ENCODE measurements at places on chromosomes 12 and 14.

DNA sequence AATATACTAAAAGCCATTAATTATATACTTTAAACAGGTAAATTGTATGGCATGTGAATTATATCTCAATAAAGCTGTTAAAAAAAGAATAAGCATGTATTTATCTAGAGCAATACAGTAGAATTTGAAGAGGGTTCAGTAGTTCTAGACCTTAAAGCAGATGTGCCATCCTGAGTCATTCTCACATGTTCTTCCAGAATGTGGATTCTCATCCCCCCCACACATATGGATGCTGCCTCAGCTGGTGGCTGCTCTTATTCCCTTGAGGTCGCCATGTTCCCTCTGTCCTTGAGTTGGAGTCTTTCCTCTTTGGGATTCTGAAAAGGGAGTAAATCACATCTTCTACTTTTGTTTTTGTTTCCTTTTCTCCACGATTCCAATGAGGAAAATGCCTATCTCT is 321.3 kb downstream of the AEBP2 start:
- no peak for DNase-seq

GRCh38 chr12:120119271-120119973 is 2.9 kb upstream of the RAB35 start:
- no peak for DNase-seq

DNA sequence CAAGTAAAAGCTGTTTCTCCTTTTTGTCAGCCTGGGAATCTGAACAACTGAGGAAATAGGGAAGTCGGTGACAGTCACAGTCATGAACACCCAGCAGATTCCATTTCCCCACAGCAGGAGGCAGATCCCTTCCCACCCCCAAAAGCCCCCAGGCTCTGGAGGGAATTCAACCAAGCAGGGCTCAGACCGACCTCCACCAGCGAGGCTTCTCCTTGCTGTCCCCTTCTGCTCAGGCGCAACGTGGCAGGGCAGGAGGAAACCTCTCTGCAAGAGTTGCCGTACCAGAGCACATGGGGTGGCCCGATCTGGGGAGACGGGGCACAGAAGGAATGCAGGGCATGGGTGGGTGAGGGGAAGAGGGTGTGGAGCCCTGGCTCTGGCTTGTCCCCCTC is 319 bp downstream of the GALNT6 start:
- DNase-seq: no peak

DNA sequence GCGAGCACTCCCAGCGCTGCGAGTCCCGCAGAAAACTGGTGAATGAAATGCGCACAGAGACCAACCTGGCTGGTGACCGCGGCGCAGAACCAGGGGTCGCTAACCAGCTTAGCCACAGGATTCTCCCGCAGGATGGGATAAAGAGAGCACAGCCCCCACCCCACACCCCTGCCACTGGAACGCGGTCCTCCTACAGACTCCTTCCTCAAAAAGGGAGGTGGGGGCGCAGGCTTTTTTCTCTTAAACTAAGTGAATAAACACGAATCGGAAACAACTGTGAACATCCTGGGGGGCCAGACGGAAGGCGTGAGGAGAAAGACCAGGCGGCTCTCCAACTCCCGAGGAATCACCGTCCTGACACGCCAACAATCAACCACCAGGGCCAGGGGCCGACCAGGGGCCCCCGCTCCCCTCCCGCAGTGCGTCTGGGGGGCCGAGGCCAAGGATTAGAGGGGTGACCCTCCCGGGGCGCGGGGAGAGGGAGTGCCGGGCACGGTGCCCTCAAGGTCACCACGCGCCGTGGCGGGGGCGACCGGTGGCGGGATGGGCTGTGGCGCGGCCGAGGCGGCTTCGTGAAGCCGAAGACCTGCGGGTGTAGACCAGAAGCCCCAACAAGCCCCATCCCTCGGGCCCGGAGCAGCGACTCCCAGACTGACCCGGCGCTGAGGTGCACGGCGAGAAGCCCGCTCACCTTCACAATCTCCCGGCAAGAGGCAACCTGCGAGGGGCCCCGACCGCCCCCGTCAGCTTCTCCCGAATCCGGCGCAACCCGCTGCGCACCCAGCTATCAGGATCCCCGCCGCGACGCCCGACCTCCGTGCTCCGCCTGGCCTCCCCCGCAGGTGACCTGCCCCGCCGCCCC is 704 bp downstream of the ATP2B1 start:
- DNase-seq: peak; percentile 29

DNA sequence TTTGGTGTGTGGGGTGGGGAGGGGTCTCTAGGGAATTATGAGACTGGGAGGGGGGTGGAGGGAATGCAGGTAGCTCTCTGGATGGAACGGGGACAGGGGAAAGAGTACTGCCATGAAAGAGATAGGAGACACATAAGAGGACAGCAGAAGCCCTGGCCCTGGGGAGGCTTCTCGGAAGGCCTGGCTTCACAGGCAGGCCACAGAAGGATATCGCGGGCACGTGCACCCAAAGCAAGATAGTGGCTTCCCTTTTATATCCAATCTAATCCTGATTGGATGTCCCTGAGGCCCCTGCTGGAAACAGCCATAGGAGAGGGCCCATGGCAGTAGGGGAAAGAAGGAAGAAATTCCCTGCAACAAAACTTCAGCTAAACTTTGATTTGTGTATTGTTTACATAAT is 113.5 kb downstream of the GCH1 start:
- DNase-seq: no peak

DNA sequence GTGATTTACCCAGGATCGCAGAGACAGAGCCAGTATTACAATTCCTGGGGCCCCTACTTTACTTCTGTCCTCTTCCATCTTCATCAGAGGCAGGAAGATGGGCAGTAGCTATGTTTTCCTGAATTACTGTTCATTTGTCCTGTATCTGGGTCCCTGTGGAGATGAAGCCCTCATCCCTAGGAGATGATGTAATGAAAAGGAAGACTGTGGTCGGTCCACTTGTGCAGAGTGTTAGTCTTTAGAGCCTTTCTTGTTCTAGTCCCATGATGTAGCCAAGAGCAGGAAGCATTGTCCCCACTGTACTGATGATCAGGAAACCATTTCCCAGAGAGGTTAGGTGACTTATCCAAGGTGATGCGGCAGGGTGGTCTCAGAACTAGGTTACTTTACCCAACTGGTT is 2.6 kb downstream of the CD9 start:
- DNase-seq: no peak

GRCh38 chr12:50221228-50222008 is 54.2 kb upstream of the CERS5 start:
- DNase-seq: peak; percentile 54

DNA sequence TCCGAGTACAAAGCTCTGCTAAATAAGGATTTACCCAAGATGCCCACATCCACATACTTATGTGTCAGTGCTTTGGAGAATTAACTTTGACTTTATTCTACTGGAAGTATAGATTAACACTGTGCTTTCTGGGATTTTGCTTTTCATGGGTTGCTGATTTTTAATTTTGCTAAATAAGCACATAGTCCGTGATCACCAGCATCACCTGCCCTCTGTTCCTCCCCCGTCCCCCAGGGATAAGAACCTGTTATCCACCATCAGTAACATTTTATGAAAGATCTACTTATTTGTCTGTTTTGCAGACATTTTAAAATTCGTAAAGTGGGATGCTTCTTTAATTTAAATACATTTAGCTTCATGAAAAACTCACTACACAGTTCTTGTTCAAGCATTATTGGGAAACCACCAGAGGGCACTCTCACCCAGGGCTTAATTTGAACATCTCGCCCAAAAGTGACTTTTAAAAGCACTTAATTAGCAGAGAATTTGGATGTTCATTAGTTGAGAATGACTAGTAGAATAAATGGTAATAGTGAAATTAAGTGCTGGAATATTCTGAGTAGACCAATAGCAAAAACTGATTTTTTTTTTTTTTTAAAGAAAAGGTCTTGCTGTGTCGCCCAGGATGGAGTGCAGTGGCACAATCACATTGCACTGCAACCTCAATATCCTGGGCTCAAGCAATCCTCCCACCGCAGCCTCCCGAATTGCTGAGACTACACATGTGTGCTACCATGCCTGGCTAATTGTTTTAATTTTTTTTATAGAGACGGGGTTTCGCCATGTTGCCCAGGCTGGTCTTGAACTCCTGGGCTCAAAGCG is 35.7 kb downstream of the MRPL42 start:
- peak; percentile 22 for DNase-seq

DNA sequence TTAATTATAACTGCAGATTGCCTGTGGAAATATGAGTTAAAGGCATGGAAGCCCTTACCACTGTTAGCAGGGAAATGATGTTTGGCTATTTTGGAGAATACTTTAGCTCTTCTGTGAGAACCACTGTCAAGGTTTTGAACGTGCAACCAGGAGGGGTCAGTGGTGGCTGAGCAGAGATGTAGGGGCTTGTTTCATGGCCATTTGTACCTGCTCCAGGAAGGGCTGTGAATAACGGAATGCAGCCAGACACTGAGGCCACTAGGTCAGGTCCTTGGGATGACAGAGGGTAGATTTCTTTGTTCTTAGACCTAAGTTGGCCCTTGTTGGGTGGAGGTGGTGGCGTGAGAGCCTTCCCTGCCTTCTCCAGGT is 8.3 kb downstream of the TRAF3 start:
- no peak for DNase-seq

DNA sequence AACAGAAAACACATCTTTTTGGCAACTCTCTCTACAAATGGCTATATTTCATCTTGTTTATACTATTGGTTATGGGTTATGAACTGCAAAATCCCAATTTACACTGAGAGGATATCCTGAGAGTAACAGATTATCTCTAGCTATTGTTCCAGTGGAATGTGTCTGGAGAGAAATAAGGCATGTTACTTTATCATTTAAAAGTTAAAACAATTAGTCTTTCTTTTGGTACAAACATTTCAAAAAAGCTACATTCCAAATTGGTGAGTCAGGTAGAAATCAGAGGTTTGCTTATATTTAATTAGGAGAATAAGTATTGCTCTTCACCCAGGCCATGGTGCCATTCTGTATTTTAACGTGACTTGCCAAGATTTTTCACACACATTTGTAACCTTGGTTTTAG is 411.6 kb downstream of the CCER1 start:
- DNase-seq: no peak

DNA sequence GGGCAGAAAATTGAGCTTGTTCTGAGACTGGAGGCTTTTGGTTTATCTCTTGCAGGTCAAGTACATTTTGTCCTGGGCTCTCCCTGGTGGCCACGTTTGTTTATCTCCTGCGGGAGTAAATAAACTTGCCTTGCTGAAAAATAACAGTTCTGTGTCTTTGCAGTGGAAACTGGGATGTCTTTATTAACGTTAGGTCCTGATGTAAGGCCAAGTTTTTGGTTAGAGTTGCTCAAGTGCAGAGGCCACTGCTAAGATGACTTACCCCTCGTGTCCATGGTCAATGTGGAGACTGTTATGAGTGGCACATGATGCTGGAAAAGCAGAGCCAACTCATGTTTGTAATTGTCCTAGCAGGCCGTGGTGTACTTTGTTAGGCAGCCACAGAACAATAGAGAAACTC is 3.8 kb downstream of the PTPN11 start:
- DNase-seq: no peak

DNA sequence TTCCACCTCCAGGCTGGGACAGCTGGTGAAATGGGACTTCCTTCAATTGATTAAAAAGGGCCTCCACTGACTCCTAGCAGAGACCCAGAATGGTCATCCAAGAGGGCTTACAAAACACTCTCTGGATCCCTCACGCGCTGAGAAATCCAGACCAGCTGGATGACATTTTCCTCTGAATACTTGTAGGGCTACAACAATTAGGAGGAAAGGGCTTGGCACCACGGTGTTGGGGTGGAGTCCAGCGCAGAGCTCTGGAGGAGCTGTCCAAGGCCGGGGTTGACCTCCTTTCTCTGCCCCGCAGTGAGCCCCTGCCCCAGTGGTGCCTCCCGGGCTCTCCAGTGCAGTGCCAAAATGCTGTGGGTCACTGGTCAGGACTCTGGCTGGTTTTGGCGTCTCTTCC is 189.0 kb upstream of the CCND2 start:
- no peak for DNase-seq

- no peak for DNase-seq
These were observed 29.3 kb downstream of the CMKLR1 start for GRCh38 chr12:108309674-108310312.

- no peak for DNase-seq
These were observed 40.4 kb upstream of the ETV6 start for GRCh38 chr12:11609045-11609444.

- no peak for DNase-seq
These were observed 8.1 kb upstream of the FGF23 start for GRCh38 chr12:4387607-4388006.

DNA sequence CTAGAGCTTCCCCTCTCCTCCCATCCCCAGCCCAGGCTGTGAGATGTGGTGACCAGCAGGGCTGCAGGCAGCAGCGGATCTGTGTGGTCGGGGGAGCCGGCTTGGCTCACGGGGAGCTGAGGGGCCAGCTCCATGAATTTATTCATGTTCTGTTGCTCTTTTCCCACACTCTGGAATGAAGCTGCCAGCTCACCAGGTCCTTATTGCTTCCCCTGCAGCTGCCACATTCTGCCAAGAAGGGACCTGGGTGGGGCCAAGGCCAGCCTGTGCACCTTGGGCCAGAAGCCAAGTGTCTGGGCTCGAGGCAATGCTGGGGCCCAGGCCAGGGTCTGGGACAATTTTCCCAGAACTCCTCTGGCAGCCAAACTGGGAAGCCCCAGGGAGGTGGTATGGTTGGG is 2.5 kb upstream of the C1QL4 start:
- DNase-seq: no peak

DNA sequence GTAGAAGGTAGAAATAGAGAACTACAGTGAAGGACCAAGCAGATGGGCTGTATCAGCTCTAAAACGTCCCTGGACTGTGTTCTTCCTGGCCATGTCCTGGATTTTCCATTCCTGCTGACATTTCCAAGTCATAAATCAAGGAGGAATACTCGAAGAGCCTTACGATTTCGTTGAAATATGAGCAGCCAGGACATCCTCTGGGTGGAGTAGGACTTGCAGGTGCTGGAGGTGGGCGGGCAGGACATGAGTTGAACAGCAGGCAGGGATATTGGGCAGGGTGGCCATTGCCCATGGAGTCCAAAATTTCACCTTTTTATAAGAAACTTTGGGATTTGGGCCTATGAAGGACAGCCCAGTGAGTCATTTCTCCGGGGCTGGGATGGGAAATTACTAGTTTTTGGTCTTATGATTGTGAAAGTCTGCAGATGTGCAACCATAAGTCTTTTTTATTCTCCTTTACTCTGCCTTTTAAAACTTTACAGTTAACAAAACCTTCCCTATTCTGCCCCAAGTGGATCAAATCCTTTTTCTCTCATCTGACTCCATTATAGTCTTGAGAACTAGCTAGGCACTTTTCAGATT is 88.8 kb downstream of the TMX1 start:
- no peak for DNase-seq

DNA sequence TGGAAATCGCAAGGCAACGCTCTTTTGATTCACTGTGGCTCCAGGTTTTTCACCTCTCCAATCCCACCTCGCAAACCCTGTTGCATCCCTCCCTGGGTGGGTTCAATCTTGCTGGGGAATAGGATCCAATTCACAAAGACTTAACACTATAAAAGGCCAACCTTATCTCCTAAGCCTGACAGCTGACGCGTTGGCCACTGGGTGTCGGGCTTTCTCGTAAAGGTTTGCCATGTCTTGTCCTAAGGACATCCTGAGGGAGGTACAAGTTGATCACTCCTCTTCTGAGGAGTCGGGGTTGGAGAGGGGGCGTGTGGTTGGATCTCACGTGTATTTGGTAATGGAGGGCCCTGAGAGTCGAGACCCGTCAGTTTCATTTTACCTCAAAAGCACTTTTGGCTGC is 112.6 kb upstream of the FZD10 start:
- DNase-seq: no peak

GRCh38 chr12:97567619-97568110 is 105.1 kb downstream of the RMST start:
- DNase-seq: no peak

GRCh38 chr14:58638231-58639197 is 752 bp downstream of the DACT1 start:
- DNase-seq: no peak
